Upper lobe of right lung (tissue), 1 donor: ENCODE measurements at places on chromosomes 13 and 19. TPM values are rescaled to one million over a fixed set of nuclear protein-coding genes. Genes with fewer than 3 reads are reported as not detected.

The SMG9 gene
- total RNA-seq = 44.7 TPM

The C13orf42 gene
- not detected for total RNA-seq

The VSTM1 gene
- total RNA-seq = 1.1 TPM

The MCEMP1 gene
- total RNA-seq = 97.9 TPM

The ONECUT3 gene
- total RNA-seq = not detected

DNA sequence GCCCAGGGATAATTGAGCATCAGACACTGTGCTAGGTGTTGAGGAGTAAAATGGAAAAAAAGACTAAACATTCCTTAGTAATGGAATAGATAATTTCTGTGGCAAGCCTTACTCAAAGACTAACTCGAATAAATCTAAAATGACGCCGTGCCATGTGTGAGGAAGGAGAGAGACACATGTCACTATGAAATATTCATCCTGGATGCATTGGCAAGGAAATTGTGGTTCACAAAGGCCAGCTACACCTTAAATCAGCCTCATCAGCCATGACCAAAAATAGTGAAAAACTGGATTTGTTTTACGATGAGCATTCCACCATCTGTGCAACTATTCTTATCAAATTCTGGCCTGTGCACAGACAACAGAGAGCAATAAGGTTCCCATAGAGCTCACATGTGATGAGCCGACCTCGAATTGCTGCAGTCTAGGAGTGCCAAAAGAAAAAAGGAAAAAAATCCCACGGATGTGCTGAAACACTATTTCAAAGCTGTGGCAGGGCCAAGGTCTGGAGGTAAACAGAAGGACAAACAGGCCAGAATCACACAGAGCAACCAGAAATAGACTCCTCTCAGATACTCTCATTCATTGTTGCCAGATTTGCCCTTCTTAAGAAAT lies 505.7 kb downstream of the EFNB2 start:
- H3K27ac ChIP-seq = no peak overlapping the region
- H3K4me3 ChIP-seq = no peak overlapping the region
- H3K4me1 ChIP-seq = no peaks in the 10 kb centered on the region

- no peak for DNase-seq
- H3K27ac ChIP-seq = no peak overlapping the region
- H3K4me1 ChIP-seq = no peaks in the 10 kb centered on the region
- H3K27me3 ChIP-seq = no peaks in the 10 kb centered on the region
Observed at GRCh38 chr19:40339018-40339728, 9.0 kb downstream of the C19orf47 start.

GRCh38 chr13:28056426-28056825 lies 44.0 kb downstream of the FLT3 start:
- peaks cover 15% of the 10 kb centered on the region for H3K27me3 ChIP-seq
- no peaks in the 10 kb centered on the region for H3K36me3 ChIP-seq
- no peak for DNase-seq
- no peak overlapping the region for H3K4me3 ChIP-seq

- no peaks in the 10 kb centered on the region for H3K36me3 ChIP-seq
- H3K27ac ChIP-seq = no peak overlapping the region
- H3K4me3 ChIP-seq = no peak overlapping the region
Observed at GRCh38 chr19:51359294-51359693, 6.9 kb downstream of the ETFB start.

DNA sequence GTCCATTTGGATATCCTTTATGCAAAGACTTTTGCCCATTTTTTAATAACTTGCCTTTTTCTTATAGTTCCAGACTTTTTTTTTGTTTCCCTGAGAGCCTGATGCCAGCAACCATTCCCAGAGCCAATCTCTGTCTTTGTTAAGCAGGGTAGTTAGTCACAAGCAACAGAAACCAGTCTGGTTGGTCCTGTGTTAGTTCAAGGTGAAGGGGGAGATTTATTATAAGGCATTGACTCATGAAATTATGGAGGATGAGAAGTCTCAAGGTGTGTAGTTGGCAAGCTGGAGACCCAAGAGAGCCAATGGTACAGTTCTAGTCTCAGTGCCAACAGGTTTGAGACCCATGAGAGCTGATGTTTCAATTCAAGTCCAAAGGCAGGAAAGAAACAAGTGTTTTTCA lies 33.0 kb downstream of the GPR12 start:
- no peaks in the 10 kb centered on the region for H3K27me3 ChIP-seq
- no peak overlapping the region for H3K4me3 ChIP-seq
- H3K4me1 ChIP-seq = no peaks in the 10 kb centered on the region
- DNase-seq = no peak
- no peak overlapping the region for H3K27ac ChIP-seq
- no peaks in the 10 kb centered on the region for H3K36me3 ChIP-seq

- H3K36me3 ChIP-seq = no peaks in the 10 kb centered on the region
- peaks cover 25% of the 10 kb centered on the region for H3K27me3 ChIP-seq
- no peak overlapping the region for H3K4me3 ChIP-seq
- DNase-seq = no peak
Observed at GRCh38 chr19:55452749-55453346, 8.6 kb downstream of the ISOC2 start.

GRCh38 chr19:54850930-54851329 lies 687 bp downstream of the KIR3DL2 start:
- H3K27ac ChIP-seq = no peak overlapping the region
- DNase-seq = no peak
- no peak overlapping the region for H3K4me3 ChIP-seq
- H3K36me3 ChIP-seq = no peaks in the 10 kb centered on the region
- H3K4me1 ChIP-seq = no peaks in the 10 kb centered on the region

- H3K36me3 ChIP-seq = no peaks in the 10 kb centered on the region
- H3K4me3 ChIP-seq = no peak overlapping the region
Observed at GRCh38 chr13:83666141-83666540, 216.1 kb downstream of the SLITRK1 start.

DNA sequence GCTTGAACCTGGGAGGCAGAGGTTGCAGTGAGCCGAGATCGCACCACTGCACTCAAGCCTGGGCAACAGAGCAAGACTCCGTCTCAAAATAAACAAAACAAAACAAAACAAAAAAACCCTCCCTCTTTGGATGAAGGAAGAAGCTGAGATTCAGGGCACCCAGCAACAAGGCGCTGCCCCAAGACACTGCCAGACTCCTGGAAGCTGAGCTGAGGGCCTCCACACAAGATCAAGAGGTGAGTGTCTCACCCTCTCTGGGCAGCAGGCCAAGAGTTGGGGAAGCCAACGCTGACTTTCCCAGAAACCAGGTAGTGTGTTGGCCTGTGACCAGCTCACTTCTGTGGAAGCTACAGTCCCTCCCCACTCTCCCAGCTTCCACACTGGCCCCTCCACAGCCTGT lies 3.7 kb upstream of the TYROBP start:
- H3K36me3 ChIP-seq = no peaks in the 10 kb centered on the region
- peak; percentile 72 for DNase-seq
- peaks cover 6% of the 10 kb centered on the region for H3K4me1 ChIP-seq
- H3K27ac ChIP-seq = no peak overlapping the region
- H3K4me3 ChIP-seq = no peak overlapping the region
